ENCODE measurements at places on chromosomes 16 and 17.
A peak's percentile ranks its signal among the peaks of the same experiment; 100 is the strongest.

- DNase-seq: no peak
Observed at GRCh38 chr17:50922721-50923405, 56.7 kb upstream of the TOB1 start.

DNA sequence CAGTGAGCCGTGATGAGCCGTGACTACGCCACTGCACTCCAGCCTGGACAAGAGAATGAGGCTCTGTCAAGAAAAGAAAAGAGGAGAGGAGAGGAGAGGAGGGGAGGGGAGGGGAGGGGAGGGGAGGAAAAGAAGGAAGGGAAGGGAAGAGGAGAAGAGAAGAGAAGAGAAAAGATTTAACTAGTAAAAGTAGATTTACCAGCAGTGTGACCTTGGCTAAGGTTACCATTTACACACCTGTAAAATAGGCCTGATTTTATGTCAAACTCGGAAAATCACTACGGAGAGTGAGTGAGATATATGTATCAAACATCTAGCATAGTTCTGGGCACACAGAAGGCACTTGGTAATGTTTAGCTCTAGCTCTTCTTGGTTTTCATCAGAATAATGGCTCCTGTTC lies 109.2 kb downstream of the LYRM1 start:
- DNase-seq: no peak

DNA sequence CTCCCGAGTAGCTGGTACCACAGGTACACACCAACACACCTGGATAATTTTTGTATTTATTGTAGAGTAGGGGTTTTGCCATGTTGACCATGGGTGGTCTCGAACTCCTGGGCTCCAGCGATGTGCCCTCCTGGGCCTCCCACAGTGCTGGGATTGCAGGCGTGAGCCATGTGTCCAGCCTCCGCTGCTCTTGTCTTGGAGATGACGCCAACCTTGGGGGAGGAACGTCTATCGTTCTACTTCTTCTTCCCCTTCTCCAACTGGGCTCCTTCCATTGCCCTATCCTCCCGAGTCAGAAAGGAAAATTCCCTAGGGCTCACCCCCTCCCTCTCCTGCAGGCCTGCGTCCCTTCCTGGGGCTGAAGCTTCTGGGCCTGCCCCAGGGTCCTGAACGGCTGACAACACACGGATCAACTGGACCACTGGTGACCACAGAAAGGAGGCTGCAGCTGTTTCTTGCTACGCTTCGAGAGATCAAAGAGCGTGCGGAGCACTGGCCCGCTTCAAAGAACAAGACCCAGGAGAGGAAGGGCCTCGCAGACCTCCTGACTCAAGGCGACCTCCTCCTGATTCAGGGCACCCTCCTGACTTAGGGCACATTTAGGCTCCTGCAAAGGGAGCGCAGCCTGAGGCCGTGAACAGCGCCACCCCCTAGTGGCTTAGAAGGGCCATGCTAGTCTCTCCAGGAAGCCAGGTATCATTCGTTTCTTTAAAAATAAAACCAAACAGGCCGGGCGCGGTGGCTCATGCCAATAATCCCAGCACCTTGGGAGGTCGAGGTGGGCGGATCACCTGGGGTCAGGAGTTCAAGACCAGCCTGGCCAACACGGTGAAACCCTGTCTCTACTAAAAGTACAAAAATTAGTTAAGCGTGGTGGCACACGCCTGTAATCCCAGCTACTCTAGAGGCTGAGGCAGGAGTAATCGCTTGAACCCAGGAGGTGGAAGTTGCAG lies 48.5 kb upstream of the HELZ start:
- peak; percentile 68 for DNase-seq

GRCh38 chr17:74448756-74449155 lies 16.9 kb downstream of the GPRC5C start:
- DNase-seq: no peak

DNA sequence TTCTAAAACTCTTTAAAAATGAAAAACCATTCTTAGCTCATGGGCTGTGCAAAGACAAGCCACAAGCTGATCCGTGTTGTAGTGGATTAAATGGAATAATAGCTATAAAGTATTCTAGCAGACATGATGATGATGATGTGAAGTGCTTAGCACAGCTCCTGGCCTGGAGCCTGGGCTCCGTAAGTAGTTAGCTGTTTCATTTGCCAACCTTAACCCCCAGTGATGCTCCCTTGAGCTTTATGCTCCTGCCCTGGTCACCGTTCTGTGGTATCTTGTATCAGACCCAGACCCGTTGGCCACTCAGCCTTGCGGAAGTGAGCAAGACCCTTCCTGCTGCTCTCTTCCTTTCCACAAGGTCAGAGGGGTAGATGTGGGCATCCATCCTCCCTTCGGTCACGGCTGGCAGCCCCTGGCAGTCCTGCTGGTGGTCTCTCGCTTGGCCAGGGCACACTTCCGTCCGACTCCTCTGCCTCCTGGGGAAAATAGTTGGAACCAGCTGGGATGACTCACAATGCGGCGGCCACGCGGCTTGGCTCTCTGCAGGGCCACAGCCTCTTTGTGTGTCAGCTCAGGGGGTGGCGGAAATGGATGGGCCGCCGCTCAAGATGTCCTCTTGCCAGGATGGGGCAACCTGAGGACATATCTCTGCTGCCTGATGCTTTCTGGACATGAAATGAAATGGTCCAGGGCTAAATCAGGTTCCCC lies 79.1 kb downstream of the GPR139 start:
- DNase-seq: no peak

DNA sequence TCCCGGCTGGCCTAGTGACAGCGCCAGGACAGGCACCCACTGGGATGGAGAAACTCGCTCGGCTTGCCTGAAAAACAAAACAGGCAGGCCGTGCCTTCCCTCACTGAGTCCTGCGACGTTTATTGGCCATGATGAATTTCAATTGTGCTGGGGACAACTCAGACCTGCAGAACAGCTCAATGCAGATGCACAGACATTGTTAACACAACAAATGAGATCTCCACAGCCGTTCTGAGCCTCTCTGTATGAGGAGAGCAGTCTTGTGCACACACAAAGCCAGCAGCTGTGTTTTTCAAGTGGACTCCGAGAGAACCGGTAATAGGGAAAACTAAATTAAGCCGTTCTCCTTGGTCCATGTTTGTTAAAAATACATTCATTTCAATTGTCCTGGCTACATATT lies 15.9 kb downstream of the SHISA6 start:
- no peak for DNase-seq

DNA sequence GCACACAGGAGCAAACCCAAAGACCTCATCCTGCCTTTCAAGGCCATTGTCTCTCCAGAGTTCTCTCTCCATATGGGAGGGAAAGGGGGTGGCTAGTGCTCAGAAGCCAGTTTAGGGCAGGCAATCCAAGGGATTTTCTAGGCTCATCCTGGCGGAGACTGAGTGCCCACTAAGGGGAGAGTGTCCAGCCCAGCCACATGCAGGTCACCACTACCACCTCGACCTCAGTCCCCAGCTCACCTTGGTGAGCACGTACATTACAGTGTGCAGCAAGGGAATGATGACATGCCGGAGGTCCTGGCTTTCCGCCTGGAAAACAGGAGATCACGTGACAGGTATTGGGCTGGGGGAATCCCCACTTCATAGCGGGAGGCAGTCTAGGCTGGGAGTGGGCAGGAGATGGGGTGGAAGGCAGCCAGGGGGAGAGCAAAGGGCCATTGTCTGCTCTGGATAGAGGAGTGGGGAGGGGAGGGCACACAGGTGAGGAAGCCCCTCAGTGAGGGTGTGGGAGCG lies 29.9 kb downstream of the PIK3R6 start:
- peak; percentile 81 for DNase-seq

GRCh38 chr17:4436381-4436780 lies 2.6 kb downstream of the SPNS3 start:
- DNase-seq: no peak

DNA sequence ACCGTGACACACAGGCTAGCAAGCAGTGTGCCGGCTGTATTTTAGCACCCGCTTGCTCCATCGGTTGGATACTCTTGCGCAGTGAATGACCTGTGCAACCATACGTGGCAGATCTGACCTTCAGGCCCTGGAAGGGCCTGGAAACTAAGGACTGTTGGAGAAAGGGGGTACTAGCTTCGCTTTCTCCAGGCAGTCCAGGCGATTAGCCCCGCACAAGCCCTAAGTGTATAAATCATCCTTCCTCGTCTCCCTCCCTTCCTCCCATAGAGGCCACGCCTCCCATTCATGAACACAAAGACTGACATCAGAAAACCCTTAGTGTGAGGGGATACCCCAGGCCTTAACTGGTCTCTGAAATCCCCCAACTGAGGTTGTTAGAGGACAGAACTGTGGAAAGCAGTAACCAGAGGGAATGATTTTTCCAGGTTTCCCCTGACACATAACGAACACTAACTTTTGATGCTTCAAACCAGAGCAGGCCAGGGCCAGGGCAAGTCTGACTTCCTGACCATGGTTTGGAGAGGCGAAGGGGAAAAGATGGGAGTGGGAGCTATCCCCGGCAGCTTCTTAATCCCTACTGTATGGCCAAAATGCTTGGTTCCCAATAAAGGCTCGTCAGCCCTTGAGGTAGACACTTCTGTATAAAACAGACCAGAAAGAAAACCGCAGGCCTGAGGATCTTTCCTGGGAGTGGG lies 1.4 kb upstream of the DYNLL2 start:
- no peak for DNase-seq

- no peak for DNase-seq
Observed at GRCh38 chr17:78808163-78808562, 26.1 kb upstream of the CYTH1 start.

DNA sequence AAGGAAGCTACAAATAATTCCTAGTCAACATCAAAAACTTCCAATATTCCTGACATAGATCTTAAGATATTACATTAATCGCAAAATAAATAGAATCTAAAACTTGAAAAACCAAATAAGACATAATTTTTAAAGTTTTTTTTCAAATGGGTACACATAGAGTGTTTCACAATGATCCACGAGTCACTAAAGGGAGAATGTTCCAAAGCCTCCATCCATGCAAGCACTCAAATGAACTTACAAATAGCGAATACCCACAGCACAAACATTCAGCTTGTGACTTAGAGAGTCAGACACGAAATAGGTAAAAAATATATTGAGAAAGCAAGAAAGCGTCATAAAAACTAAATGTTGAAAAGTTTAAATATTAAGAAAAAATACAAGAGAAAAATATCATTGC lies 65.7 kb downstream of the CEP112 start:
- no peak for DNase-seq

DNA sequence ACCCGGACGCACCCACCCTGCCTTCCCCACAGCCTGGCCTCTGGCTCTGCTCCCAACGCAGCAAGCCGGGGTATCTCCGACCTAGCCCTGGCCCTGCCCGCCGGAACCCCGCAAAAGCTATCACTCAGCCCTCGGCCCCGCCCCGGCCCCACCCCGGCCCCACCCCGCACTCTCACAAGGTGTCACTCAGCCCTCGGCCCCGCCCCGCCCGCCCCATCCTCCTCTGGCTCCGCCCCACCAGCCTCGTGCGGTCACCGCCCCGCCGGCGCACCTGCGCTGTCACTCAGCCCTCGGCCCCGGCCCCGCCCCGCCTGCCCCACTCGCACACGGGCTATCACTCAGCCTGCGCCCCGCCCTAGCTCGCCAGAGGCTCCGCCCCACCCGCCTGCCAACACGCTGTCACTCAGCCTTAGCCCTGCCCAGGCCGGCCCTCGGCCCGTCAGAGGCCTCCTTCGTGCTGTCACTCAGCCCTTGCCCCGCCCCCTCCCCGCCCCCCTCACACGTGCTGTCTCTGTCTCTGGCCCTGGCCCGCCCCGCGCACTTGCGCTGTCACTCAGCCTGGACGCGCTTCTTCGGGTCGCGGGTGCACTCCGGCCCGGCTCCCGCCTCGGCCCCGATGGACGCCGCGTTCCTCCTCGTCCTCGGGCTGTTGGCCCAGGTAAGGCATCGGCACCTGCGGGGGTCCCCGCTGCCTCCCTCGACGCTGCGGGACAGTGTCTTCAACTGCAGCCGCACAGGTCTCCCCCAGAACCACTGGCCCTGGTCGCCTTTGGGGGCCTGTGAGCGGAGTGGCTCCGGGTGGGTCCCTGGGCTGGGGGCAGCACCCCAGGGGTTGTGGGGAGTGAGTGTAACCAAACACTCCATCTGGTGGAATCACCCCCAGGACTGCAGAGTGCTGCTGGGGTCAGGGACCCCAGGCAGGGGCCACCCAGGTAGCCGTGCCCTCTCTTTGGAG lies at the start of gene CDH15:
Gene CDH15 (plus strand): TSS at position 533 of the 955 bp plus-strand sequence. CDS start 84 bp downstream, at position 617.
- DNase-seq: peak; percentile 96

GRCh38 chr16:48075398-48075797 lies 80.4 kb downstream of the ABCC12 start:
- no peak for DNase-seq

DNA sequence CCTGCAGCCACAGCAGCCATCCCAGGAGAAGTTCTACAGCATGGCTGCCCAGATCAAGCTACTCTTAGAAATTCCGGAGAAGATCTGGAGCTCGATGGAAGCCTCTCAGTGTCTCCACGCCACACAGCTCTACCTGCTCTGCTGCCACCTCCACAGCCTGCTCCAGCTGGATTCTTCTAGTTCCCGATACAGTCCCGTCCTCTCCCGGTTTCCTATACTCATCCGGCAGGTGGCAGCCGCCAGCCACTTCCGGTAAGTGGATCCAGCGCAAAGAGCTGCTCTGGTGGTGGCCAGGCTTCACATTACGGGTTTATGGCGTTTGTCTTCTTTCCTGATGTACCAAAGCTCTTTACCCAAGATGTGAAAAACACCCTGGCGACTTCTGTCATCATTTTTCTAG lies 3.6 kb downstream of the COG1 start:
- DNase-seq: peak; percentile 45

GRCh38 chr17:30241051-30241450 lies 5.6 kb upstream of the SLC6A4 start:
- no peak for DNase-seq

- DNase-seq: no peak
Observed at GRCh38 chr16:89561142-89561883, 831 bp downstream of the RPL13 start.

DNA sequence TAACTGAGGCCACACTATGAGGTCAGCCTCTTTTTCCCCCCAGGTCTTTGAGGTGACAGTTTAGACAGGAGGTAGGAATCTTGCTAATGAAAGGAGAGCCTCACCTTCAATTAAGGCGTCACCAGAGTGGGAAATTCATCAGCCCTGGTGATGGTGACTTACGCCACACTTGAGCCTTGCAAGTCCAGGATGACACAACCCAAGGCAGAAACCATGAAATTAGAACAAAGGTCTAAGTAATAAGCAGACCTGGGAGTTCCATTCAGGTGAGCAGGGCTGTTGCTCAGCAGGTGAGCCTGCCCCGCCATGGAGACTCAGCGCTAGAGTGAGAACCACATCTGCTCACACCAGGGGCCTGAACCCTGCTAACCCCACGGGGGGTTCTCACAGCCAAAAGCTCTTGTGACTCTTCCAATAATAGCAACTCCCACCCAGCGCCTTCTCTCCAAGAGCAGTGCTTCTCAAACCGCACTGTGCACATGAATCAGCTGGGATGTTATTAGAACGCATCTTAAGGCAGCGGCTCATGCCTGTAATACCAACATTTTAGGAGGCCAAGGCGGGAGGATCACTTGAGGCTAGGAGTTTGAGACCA lies 28.7 kb upstream of the KIFC3 start:
- DNase-seq: peak; percentile 57

- no peak for DNase-seq
Observed at GRCh38 chr16:30473231-30474073, 910 bp downstream of the ITGAL start.

GRCh38 chr16:57797526-57798266 lies 4.6 kb downstream of the KIFC3 start:
- DNase-seq: peak; percentile 88

- DNase-seq: no peak
Observed at GRCh38 chr16:84884246-84884595, 64.4 kb downstream of the CRISPLD2 start.

Measured in thyroid gland (tissue), 4 donors.